ENCODE measurements at places on chromosomes 4 and X.

- no peak for DNase-seq
Measured at GRCh38 chr4:152677117-152677516, 2.7 kb downstream of the TMEM154 start.

DNA sequence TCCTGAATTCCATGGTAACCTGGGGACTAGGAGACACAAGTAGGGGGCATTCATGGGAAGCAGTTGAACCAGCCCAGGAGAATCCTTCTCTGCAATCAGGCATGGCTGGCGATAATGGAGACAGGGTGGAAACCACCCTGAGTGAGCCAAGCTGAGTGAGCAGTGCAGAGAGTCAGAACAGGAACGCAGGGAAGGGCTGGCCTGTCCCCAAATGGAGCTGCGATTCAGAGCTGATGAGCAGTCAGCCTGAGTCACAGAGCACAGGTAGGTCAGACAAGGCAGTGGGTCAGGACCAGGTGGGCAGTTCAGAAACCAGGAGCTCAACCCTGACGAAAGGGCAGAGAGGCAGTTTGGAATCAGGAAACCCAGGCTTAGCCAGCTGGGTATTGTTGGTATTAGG lies 129.0 kb downstream of the BTC start:
- DNase-seq: no peak

- DNase-seq: no peak
Measured at GRCh38 chr4:1763550-1764080, 29.5 kb upstream of the FGFR3 start.

- DNase-seq: peak; percentile 87
Measured at GRCh38 chrX:2928583-2929434, at the start of gene ARSD. ARSD (minus strand) TSS chrX:2929339; CDS start chrX:2929275, 64 bp downstream.

DNA sequence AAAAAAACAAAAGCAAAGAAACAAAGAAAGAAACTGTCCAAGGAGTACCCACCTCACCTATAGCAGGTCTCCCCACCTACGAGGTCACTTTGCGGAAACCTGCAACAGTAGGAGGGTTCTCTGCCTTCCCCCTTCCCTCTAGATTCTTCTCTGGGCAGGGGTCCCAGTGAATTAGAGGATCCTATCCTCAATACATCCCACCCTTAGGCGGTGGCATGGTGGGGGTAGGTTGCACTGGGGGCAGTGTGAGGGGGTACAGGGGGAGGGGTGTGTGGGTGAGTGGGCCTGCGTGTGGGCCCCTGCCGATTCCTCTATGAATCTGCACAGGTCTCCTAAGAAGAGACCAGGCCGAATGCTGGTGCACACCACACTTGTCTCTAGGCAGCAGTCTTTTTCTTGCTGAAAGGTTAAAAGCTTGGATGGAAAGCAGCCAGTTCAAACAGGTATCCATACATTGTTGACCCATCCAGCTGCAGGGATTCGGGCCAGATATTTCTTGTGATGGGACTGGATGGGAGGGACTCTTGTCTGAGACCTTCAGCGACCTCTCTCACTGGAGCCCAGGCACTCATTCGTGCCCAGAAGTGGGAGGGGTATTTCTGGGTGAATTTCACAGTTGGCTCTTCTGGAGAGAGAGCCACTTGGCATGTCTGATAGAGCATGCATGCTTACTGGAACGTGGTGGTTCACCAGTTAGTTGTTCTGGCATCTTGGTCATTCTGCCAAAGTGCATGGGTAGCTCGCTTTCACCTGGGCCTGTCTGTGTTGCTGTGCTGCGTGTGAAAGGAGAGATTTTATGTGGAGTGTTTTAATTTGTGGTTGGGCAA lies 65.6 kb downstream of the NBDY start:
- DNase-seq: no peak

DNA sequence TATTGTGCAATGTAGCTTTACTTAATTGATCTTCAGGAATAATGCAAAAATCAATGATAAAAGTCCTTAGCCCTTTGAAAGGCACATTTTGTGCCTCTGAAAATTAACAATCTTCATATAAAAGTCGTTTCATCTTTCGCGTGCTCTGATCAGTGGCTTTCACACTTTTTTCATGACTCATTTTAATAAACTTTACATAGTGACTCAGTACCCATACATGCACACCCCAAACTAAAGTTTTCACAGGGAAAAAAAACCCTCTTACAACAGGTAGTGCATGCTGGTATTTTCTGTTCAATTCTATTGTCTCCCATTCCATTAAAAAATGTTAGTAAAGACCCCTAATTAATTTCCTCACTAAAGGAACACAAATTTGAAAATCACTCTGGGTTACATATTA lies 21.5 kb downstream of the RWDD4 start:
- DNase-seq: no peak

- no peak for DNase-seq
Measured at GRCh38 chrX:82945332-82945731, 562.8 kb upstream of the POU3F4 start.

DNA sequence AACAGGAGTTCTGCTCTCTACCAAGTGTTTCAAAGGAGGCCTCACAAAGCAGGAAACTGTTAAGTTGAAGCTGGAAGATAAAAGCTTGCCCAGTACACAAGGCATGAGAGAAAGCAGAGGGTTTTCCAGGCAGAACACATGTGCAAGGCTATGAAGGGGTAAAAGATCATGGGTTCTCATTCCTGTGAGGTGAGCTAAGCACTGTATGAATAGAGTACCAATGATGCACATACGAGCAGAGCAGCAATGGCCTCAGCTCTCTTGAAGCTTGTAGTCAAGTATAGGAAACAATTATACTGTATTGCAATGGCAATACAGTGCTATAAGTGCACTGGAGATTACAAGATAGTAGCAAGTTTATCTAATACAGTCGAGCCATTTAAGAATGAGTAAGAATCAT lies 18.0 kb downstream of the TTC29 start:
- DNase-seq: no peak

DNA sequence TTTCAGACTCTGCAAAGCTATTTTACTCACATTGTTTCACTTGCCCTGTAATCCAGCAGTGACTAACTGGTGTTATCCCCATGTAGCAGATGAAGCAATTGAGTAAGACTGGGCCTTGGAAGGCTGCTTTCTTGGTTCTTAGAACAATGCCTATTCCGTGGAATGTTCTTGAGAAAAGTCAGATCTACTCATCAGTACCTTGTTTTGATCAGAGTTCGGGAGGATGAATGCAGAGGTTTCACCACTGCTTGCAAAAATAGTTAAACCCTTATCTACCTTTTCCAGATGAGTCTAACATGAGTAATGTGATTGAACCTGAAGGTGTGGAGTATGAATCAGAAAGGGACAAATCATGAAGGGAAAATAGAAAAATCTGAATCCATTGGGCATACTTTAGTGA lies 1.8 kb downstream of the MAOB start:
- DNase-seq: no peak

GRCh38 chrX:69231903-69232302 lies 66.7 kb upstream of the PJA1 start:
- DNase-seq: no peak

GRCh38 chrX:12497832-12498591 lies 293.2 kb upstream of the PRPS2 start:
- peak; percentile 60 for DNase-seq
